Cortex of kidney (tissue), 1 donor: ENCODE measurements at places on chromosomes 4 and X.

DNA sequence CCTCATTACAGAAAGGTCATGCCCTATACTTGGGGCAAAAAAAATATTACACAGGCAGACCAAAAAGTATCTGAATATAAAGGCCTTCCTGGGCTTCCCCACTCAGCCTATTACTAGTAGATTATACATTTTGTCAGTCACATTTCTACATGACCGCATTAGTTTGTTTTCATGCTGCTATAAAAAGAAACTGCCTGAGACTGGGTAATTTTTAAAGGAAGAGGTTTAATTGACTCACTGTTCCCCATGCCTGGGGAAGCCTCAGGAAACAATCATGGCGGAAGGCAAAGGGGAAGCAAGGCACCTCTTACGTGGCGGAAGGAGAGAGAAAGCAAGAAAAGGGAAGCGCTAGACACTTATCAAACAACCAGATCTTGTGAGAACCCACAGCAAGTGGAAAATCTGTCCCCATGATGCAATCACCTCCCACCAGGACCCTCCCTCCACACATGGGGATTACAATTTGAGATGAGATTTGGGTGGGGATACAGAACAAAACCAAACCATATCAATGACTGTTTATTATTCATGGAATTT lies 1312.0 kb downstream of the PCDH7 start:
- no peak for DNase-seq

DNA sequence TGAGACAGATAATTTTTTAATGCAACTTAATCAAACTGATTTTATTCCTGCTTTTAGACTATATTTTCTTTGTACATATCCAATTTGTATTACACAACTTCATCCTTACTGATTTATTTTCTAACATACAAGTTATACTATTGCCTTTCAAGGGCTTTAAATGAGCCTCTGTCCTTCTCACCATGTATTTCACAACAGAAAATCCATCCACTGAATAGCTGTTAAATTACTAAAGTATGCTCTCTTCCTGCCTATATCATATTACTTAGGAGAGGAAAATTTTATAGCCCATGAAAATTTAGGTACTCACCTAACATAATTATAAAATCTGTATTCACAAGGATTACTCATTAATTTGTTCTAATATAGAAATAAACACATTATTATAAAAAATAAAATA lies 528.6 kb downstream of the ANKRD50 start:
- no peak for DNase-seq

GRCh38 chrX:63930140-63930539 lies 145.1 kb upstream of the ARHGEF9 start:
- DNase-seq, result no peak

- no peak for DNase-seq
Measured at GRCh38 chr4:112677519-112678091, 40.7 kb downstream of the LARP7 start.

DNA sequence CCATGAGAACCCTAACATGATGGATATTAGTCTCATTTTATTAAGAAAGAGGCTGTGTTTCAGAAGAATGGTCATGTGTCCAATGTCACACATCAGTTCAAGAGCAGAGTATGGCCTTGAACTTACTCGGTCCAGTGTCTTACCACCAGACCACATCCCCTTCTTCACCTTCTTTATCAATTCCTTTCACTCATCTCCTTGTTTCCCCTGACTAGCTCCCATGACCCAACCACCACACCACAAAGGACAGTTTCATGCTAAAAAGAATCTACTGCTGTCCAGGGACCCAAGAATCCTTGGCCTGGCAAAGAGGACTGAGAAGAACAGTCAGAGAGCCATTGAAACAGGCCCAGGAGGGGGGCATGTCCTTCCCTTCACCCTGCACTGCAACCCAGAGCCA lies 33.6 kb upstream of the MSN start:
- no peak for DNase-seq

DNA sequence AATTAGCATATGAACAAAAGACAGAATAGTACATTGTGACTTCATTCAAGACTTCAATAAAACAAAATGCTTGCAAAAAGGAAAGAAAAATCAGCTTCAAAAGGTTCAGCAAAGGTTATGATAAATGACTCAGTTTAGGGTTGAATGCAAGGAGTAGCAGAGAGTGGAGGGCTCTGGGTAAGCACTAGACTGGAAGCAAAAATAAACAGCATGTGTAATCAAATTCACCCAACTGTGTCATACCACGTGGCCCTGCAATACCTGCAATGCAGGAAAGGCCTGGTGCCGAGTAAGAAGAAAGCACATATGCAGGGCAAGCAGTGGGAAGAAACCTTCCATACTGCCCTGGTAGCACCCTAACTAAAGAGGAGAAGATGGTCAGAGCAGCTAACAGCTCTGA lies 88.7 kb downstream of the ATP11C start:
- no peak for DNase-seq

DNA sequence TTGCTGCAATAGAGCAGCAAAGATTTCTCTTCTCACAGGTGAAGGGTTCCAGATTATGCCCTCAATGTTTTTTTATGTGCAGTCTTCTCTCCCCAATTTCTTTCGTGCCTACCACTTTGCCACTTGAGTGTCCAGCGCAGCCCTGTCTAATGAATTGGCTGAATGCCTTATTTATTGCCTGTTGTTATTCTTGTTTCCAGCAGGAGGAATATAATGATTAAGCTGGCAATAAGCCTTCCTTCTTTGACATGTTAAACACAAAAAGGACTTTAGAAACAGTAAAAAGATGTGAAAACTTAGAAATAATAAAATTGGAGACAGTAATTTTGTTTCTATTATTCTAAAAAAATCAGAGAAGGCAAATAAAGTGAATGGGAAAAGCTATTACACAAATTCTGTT lies 34.6 kb upstream of the FRAS1 start:
- DNase-seq, result no peak

GRCh38 chrX:155231163-155231562 lies 14.9 kb downstream of the VBP1 start:
- no peak for DNase-seq

DNA sequence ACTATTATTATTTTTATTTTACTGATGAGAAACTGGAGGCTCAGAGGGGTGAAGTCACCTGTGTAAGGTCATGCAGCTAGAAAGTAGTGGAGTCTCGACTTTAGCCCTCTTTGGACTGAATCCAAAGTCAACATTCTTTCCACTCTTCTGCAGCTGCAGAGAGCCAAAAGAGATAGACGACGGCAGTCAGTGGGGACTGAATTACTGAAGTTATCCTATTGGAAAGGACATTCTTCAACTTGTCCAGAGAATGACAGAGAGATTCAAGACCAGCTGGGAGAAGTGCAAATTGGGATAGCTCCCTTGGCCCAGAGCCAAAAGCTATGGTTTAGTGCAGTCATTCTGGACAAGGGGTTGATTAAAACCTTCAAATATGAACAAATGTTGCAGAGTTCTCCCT lies 42.5 kb downstream of the VGLL1 start:
- DNase-seq, result no peak

GRCh38 chr4:175784986-175785525 lies 27.0 kb downstream of the GPM6A start:
- DNase-seq, result no peak

DNA sequence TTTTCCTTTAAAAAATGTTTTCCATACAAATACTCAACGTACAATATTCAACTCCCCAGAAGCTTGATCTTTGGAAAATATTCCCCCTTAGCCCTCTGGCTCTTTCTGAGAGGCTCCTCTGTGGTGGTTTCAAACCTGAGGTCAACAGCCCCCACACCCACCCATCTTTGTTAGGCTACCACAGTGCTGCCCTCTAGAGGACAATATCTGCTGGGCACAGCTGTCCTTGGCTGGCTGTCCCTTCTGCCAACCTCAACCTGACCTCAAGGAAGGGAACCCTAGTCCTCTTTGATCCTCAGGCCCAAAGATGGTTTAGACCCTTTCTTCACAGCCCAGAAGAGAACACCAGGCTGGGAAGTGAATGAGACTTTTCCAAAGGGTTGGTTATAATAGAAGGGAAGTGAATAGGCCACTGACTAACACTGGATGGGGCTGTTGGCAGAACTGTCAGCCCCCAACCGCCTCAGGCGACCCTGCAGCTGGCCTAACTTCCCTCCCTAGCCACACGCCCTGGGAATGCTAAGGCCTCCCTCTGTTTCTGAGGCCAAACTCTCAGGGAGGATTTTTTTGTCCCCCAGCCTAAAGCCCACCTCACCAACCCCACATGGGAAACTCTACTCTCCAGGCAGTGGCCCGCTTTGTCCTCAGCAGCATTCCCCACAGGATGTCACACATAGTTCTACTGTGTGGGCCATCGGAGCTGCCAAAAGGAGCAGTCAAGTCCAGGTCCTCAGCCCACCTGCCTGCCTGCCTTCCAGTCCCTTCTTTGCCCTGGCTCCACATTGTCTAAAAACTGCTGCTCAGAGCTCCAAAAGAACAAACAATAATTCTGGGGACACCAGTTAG lies 34.3 kb downstream of the NYX start:
- peak; percentile 3 for DNase-seq

GRCh38 chr4:70706516-70706915 lies 15.2 kb upstream of the RUFY3 start:
- DNase-seq, result no peak

DNA sequence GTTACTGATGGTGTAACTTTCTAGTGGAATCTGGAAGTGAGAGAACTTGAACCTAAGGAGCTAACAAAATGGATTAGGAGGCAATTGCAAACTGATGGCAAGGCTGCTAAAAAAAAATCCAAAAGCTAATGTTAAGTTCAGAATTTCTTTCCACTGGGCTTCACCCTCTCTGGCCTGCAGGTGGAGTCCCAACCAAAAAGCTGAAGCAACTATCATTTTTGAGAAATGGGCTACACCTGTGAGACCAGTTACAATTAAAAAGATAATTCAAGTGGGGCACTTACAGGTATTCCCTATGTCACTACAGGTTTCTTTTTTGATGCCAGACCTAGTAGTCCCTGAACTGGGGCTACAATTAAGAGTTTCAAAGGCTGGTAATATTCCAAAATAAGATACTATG lies 142.1 kb upstream of the FTHL17 start:
- DNase-seq, result no peak

DNA sequence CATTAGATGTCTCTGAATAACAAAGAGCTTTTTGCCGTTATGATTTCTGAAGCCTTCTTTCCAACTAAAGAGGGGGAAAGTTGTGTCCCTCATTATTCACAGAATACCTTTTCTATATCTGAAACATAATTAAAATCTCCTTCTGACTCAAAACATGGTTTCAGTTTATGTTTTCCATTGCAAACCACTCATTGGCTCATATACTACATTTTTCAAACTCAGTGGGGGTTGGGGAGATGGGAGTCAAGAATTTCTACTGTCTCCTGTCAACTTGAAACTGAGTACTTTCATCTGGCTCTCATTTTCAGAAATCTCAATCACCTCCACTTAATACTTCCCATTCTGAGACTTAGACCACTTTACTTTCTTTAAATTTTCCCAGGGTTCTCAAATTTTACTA lies 1839.5 kb upstream of the PCDH10 start:
- DNase-seq, result no peak

DNA sequence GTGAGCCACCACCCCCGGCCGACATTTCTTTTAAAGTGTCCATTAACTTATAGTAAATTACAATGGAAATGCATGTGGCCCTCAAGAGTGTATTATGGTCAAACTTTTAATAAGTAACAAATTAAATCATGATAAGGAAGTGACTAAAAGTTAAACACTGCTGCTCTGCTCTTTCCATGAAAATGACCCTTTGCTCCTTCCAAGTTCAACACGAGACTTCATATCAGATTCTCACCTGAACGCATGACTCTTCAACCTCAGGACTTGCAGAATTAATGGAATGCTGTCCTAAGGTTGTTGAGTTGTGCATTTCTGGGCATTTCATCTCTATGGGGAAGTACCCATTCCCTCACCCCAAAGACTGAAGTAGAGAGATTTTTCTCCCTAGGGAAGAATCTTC lies 27.1 kb downstream of the AWAT2 start:
- DNase-seq, result no peak

- DNase-seq, result no peak
Measured at GRCh38 chr4:74362347-74362746, 2.6 kb upstream of the EREG start.
